Stimulated activated CD4-positive, alpha-beta T cell treated with anti-CD3 and anti-CD28 coated beads, Interleukin-12 subunit alpha, Interleukin-12 subunit beta, amount 100 ng/mL, for 24 hours (primary cell): ENCODE measurements at places on chromosomes 1 and 21.

GRCh38 chr1:44828003-44828651 is 14.9 kb downstream of the PTCH2 start:
- no peak for DNase-seq

- no peak for DNase-seq
Observed at GRCh38 chr21:43774163-43774562, 1.9 kb downstream of the CSTB start.

DNA sequence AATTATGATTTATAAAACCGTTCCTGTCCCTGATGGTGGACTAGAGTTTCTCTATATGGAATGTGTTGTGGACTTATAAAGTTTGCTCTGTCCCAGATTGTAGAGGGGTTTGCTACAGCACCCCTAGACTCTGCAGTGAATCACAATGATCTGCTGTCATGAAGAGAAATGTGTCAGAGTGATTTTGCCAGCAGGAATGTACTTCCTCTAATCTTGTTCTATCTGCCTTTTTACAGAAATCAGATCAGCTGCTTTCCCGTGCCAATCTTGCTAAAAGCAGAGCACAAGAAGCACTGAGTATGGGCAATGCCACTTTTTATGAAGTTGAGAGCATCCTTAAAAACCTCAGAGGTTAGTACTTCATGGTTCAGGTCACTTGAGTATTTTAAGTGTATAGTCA is 52.0 kb downstream of the LAMC2 start:
- DNase-seq: no peak

DNA sequence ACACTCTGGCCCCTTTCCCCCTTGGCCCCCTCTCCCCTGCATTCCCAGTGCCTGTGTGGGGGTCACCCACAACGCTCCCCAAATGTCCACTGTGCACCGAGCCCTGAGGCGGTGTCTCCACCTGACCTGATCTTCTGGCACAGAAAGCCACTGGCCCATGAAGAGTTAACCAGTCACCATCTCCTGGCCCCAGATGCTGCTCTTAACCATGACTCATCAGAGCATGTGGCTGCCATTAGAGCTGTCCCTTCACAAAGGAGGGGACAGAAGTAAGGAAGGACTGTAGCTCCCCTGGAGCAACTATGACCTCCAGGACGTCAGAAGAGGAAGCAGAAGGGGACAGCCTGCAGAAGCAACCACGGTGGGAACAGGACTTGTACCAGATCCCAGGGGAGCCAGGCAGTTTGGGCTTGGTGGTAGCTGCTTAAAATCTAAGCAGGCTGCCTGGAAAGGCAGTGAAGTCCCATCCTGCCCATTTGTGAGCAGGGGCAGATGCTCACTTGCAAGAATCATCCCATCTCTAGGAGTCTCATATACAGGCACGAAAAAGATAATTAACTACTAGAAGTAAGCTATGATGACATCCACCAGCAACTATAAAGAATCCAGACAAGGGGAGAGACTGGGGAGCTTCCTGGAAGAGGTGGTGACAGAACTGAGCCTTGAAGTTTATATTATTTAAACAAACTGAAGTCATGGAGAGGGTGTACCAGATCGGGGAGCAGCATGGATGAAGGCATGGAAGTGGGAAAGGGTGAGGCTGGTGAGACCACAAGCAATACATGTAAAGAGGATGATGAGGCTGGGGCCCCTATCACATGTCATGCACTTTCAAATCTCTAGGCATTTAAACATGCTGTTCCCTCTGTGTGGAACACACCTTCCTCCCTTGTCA is 1.1 kb upstream of the TTC39A start:
- no peak for DNase-seq
